ENCODE measurements at places on chromosomes 6 and 20.

DNA sequence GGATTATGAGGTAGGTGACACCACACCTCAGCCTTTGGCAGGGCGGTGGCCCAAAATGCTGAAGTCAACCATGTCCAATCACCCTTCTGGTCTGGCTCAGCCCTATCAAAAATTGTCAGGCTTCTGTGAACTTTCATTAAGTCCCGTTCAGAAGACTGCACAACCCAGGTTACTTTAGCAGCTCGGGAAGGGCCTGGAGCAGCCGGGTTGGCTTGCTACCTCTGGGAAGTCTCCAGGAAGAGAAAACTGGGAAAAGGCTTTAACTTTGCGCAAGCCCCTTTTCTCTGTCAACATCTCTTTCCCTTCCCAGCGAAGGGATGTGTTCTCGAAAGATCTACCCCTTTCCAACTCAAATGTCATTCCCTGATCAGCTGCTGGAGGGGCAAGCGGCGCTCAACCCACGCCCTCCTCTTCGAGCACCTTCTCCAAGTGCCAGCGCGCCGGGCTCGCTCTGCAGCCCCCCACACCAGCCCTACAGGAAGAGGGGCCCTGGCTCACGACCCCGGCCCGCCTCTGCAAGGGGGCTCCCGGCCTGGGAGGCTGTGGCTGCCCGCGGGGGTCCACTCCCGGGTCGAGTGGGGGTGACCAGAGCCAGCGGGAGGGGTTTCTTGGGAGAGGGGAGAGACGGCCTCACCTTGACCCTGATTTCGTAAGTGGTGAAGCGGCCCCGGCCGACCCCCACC lies 573 bp downstream of the SNX3 start:
- no peak for DNase-seq

DNA sequence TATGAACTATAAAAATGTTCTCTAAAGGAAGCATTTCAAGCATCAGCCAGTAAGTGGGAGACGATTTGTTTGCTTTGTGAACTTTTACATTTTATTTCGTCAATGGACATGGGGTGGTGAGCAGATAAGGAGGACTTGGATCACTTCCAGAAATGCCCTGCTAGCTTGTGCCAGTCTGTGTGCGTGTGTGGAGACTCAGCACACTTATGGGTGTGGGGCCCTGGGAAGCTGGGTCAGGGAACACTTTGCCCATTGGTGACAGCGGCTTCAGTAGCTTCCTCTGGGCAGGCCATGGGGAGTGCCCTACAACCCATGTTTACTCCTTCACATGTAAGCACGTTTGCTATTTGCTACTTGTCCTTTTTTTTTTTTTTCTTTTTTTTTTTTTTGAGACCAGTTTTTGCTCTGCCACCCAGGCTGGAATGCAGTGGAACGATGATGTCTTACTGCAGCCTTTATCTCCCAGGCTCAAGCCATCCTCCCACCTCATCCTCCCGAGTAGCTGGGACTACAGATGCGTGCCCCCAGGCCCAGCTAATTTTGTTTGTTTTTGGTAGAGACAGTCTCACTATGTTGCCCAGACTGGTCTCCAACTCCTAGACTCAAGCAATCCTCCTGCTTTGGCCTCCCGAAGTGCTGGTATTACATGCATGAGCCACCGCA lies 24.2 kb downstream of the PRDM1 start:
- no peak for DNase-seq

DNA sequence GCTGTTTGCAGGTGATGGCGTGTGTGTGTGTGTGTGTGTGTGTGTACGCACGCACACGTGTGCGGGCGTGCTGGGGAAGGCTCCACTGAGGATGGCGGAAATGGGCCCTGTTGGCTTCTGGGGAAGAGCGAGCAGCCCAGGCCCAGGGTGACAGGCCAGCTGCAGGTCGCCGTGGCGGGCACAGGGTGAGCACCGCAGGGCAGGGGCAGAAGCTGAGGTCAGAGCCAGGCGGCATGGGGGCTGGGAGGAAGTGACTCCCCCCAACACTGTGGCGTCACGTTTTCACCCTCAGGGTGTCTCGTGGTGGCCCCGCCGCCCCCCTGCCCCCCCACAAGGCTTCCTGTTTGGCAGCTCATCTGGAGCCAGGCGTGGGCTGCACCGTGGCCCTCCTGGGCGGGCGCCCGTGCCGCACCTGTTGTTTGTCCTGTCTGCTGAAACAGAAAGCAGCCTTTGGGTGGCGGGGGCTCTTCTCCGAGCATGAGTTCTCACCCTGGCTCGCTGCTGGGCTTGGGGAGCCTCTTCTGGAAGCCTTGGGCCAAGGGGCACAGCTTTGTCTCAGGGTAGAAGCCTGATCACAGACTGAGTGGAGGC lies 7.1 kb downstream of the RBM38 start:
- no peak for DNase-seq

- DNase-seq = no peak
Measured at GRCh38 chr20:2617099-2617714, 35.2 kb upstream of the NOP56 start.

DNA sequence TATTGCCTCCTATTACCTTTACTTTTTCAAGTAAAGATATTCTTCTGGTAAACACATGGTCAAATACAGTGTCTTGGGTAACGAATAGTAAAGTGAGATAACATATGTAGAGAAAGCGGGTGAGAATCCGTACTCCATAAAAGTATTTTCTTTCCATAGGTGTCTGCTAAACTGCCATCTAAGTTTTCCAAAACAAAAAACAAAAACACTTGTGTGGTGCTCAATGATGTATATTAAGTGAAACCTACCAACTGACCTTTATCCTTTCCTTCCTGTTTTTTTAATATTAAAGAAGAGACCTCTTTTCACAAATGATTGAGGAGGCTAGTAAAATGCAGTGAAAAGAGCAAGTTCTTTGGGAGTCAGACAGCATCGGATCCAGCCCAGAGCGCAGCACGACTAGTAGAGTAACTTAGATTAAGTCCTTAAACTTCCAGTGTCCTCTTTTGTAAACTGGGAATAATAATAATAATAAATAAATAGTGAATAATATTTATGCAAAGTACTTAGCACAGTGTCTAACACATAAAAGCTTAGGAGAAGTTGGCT lies 437 bp upstream of the CDKAL1 start:
- no peak for DNase-seq

- DNase-seq = no peak
Measured at GRCh38 chr20:62696434-62696957, 12.1 kb upstream of the NTSR1 start.

DNA sequence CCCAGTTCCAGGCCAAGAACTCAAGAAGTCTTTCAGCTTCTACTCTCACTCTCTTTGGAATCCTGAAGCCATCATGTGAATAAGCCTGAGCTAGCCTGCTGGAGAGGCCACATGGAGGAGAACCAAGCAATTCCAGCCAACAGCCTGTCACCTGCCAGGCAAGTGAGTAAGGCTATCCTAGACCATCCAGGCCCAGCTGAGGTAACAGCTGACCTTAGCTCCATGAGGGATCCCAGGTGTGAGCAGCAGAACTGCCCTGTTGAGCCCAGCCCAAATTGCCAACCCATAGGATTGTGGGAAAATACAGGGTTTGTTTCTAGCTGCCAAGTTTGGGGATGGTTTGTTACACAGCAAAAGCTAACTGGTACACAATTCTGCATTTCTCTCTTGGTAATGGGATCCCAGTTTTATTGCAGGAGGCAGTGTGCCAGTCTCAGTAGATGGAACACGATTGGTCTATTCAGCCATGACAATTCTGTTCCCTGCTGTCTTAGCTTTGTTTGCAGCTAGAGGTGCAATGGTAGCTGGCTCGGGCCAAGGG lies 5.5 kb downstream of the SRXN1 start:
- DNase-seq = no peak

DNA sequence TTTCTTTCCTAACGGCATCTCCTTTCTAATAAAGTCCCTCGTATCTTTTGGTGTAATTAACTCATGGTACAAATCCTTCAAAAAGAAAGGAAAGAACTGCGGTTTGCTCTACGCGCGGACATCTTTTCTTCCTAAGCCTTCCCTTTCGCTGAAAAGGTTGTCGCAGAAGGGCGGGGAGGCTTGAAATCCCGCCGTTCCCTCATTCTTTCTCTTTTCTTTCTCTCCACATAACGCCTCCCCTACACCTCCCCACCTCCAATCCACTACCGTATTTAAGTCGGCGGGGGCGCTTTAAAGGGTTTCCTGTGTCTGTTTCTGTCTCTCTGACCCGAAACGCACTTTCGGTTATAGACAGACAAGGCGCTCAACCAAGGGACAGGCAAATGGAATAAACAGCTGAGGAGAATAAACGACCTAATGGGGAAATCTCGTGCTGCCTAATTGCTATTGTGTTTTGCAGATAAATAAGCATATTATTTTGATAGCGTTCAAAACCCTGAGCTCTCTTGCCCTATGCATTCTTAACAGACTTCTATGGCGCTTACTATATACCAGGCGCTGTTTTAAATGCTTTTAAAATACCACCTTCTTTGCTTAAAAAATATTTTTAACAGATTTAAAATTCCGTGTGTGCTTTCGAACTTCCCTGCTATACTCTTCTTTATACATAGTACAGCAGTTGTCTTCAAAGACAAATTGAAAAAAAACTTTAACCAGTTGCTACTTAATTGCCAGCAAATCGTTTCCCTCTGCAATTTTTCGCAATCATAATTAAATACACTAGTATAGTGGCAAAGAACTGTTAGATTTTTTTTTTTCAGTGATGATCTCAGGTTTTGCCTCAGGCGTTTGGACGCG lies 2.5 kb upstream of the HEY2 start:
- DNase-seq = no peak

DNA sequence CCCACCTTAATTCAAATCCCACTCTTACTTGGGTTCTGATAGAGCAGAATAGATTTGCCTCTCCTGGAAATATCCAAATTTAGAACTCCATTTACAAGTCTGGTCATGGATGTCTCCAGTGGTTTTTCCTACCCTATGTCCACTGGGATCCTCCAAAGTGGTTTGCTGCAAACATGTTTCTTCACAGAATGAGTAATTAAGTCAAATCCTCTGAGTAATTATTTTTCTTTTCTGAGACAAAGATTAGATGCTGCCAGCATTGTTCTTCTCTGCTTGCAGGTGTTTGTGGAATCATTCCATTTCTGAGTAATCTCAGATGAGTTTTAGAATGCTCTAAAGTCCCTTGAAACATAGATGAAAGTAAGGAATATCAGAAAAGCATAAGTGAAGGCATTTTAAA lies 21.9 kb downstream of the DTD1 start:
- no peak for DNase-seq

- DNase-seq = no peak
Measured at GRCh38 chr6:101000341-101000740, 119.2 kb upstream of the ASCC3 start.

DNA sequence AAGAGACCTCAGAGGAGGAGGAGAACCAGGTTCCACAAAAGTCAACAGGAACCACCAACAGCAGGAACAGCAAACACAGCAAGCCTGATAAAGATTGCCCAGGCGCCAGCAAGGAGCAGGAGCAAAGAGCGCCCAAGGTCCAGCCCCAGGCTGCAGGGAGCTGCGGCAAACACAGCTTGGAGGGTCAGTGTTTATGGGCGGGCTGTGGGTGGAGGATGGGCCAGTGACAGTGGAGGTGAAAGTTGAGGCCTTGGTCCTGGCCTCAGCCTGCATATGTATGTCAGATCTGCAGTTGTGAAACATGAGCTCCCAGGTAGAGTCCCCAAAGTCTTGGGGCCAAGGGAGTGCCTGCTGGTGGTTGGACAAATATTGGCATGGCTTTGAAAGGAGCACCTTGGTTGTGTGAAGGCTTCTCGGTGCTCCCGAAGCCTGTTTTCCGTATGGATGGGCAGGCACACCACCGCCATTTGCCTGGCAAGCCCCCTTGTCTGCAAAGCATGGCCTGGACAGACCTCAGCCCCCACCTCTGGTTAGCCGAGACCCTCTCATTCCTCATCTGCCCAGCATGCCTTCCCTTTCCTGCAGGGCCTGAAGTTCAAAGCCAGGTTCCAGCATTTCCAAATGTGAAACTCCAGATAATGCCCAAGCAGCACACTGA lies 2.0 kb upstream of the CAPN11 start:
- no peak for DNase-seq

DNA sequence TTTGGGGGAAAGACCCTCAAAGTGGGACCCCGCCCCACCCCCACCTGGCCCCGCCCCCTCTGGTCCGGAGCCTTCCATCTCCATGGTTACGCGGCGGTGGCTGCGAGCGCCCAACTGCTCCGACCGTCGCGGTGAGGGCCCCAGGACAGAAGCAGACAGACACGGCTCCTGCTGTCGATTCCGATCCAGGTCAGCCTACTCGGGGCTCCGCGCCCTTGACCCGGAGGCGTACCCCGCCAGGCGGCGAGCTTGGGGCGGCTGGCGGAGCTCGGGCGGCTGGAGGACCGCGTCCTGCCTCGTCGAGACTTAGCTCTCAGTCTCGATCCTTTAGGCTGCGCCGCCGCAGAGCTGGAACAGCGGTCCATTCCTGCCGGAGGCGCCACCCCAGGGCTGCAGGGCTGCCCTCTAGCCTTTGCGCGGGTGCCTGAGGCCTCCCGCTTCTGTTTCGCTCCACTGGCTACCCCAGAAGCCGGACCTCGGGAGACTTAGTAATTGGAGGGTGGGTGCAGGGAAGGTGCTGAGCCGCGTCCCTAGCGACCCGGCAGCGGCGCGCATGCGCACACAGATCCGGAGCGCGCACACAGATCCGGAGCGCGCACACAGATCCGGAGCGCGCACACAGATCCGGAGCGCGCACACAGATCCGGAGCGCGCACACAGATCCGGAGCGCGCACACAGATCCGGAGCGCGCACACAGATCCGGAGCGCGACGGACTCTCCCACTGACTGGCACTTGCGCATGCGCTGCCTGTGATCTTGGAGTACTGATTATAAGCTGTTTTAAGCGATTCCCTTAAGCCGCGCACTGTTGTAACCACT lies at the start of gene CFAP206:
TSS of gene CFAP206 (plus strand) at position 72 of the 820 bp plus-strand sequence. CDS start 1,868 bp downstream, outside the sequence.
- peak; percentile 47 for DNase-seq

GRCh38 chr6:169082093-169082492 lies 171.6 kb downstream of the THBS2 start:
- DNase-seq = no peak

DNA sequence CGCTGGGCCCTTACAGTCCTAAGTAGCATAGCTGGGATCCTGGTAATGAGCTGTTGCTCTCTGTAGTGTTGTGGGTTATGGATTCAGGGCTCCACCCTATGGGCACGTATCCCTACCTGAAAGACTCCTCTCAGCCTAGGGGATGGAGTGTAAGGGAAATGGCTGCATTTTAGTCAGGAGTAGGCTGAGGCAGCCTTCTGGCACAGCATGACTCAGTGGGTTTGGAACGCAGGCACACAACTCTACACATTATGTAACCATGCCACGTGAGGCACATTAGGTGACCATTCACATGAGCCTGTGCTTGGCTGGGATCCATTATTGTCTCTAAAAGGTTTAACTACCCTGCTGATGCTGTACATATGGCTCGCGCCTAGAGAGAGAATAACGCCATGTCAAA lies 27.8 kb downstream of the HDDC2 start:
- no peak for DNase-seq
